ENCODE measurements at places on chromosomes 5 and 9.

GRCh38 chr5:80951366-80951765 is 8.8 kb upstream of the RASGRF2 start:
- no peak for DNase-seq

DNA sequence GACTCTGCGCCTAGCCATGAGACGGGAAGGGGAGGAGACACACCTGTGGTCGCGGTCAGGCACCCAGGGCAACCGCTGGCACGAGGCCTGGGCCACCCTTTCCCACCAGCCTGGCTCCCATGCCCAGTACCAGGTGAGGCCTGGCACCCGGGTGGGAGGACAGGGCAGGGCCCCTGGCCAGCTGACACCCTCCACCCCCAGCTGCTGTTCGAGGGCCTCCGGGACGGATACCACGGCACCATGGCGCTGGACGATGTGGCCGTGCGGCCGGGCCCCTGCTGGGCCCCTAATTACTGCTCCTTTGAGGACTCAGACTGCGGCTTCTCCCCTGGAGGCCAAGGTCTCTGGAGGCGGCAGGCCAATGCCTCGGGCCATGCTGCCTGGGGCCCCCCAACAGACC is 5.0 kb downstream of the MAMDC4 start:
- no peak for DNase-seq

- peak; percentile 18 for DNase-seq
These were observed 491 bp downstream of the OR1N1 start for GRCh38 chr9:122526602-122527001.

GRCh38 chr5:139445325-139446170 is 6.2 kb upstream of the DNAJC18 start:
- DNase-seq: no peak

DNA sequence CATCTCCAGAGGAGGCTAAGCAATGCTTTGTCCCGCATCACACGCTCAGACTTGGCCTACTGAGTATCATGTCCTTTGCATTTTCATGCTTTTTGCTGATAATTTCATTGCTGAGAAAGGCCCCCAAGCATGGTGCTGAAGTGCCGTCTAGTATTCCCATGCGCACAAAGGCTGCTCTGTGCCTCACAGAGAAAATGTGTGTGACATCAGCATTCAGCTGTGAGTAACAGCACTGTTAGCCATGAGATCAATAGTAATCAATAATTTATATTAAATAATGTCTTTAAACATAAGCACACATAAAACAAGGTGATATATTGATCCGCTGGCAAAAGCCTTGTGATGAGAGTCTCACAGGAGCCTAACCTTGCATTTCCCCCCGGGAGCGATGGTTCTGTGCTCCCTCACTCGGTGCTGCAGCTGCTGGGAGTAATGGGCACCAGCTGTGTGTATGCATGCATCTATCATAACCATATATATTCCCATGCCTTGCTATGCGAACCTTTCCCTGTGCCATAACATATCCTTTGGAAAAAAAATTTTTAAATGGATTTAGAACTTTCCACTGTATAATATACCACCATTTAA is 50.4 kb upstream of the RNF130 start:
- no peak for DNase-seq

GRCh38 chr5:124746916-124747790 is 714 bp upstream of the ZNF608 start:
- DNase-seq: no peak
